ENCODE measurements at places on chromosomes 12 and 14.

DNA sequence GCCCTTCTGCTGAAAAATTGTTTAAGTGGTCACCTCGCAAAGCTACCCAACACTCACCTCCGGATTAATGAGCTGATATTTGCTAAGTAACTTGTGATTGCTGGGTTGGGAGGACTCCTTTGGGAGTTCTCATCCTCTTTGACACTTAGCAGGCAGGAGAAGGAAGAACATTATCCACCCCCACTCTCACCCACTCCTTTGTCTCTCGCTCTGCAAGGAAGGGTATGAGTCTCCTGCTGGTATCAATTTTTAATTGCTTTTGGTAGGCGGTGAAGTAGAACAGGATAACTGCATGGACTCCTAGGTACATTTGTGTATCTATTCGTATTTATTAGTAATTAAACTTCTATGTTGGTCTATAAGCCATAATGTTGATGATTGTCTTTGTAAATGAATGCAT lies 6.9 kb upstream of the ABHD12B start:
- DNase-seq: no peak

- DNase-seq: no peak
These were observed 21.1 kb downstream of the IRF2BPL start for GRCh38 chr14:77007183-77007974.

DNA sequence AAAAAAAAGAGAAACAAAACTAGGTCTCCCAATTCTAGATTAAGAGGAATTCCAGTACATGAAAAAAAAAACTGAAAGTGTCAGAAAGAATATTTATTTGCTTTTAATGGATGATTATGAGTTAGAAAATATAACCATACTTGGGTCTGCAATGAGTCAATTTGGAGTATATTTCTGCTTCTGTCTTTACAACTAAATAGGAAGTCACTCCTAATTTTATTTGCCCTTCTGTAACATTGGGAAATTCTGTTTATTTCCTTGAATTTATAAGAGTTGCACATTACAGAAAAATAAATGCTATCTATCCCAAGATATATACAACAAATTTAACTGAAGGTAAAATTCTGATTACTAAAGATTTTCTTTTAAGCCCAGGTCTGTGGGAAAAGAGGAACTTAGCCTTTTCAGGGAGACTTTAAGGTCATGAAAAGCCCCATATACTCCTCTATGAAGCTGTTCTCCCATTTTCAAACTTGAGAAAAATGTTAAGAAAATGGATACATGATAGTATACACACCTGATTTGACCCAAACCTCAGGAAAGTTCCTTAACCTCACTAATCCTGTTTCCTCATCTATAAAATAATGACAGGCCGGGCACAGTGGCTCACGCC lies 7.2 kb downstream of the SINHCAF start:
- no peak for DNase-seq

- no peak for DNase-seq
These were observed 5.7 kb upstream of the PLEK2 start for GRCh38 chr14:67417633-67418032.

DNA sequence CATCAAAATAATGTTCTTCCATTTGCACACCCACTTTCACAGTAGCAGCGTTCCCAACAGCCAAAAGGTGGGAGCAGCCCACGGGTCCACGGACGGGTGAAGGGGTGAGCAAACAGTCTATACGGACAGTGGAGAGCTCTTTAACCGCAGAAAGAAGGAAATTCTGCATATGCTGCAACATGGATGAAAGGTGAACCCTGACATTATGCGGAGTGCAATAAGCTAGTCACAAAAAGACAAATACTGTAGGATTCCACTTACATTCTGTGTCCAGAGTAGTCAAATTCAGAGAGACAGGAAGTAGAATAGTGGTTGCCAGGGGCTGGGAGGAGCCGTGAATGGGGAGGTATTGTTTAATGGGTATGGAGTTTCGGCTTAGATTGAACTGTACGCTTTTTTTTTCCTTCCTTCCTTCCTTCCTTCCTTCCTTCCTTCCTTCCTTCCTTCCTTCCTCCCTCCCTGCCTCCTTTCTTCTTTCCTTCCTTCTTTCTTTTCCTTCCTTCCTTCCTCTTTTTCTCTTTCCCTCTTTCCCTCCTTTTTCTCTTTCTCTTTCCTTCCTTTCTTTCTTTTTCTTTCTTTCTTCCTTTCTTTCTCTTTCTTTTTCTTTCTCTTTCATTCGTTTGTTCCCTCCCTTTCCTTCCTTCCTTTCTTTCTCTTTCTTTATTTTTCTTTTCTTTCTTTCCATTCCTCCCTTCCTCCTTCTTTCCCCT lies 15.8 kb upstream of the ANKRD9 start:
- peak; percentile 50 for DNase-seq

GRCh38 chr14:70398706-70399431 lies 18.0 kb downstream of the SYNJ2BP start:
- no peak for DNase-seq

GRCh38 chr14:76900682-76901081 lies 74.5 kb downstream of the LRRC74A start:
- no peak for DNase-seq

- DNase-seq: no peak
These were observed 7.9 kb upstream of the NFKBIA start for GRCh38 chr14:35412272-35413056.

DNA sequence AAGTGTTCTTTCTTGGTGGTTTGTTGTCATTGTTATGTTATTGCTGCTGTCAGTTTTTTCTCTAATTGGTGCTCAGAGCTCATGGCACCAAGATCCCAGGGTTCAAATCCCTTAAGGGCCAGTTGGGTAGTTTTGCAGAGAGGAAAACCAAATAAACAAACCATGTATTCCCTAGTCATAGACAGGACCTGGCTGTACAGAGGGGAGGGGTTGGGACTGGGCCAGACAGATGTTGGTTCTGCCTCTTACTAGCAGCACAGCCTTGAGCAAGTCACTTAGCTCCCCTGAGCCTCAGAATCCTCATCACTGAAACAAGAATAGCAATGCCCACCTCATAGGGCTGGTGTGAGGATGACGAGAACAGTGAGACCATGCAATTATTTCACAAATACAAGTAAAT lies 53.4 kb downstream of the LTBP2 start:
- DNase-seq: no peak

DNA sequence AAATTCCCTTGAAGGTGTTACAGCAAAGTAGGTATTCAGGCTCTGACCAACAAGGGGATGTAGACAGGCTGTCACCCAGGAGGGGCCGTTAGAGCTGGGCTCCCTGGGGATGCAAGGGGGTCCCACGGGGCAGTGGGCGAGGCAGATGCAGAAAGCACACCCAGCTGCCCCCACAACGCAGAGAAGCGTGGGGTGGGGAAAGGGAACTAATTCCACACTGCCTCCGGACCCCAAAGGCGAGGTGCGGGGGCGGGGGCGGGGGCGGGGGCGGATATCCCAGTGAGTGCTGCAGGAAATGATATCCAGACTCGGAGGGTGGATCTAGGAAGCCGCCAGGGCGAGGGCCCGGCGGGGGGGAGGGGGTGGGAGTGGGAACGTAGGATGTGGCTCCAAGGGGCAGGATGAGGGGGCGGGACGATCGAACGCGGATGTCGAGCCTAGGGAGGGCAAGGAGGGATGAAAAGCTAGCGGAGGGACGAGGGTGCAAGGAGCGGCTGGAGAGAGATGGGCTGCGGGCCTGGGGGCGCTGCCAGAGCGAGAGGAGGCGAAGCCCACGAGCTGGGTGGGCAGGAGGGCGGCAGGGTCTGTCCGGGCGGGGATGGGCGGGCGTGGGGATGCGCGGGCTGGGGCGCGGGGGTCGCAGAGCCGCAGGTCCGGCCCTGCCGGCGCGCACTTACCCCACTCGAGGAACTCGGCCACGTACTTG lies 874 bp downstream of the CDC42BPB start:
- DNase-seq: no peak

GRCh38 chr12:74319886-74320285 lies 217.7 kb upstream of the ATXN7L3B start:
- DNase-seq: no peak

DNA sequence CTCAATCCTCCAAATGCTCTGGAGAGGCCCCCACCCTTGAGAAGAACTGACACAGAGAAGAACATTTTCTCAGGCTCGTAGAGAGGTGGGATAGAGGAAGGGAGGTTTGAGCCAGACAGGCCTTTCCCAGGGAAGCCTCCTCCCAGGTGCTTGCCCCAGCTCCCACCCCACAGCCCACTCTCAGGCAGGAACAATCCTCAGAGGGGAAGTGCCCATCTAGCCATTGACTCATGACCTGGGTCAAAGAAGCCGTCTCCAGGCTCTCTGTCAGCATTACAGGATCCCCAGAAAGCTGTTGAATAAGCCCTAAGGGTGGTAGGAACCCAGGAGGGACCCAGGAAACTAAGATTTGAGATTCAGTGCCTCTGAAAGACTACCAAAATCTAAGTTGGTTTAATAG lies 3.8 kb downstream of the AQP6 start:
- DNase-seq: no peak

DNA sequence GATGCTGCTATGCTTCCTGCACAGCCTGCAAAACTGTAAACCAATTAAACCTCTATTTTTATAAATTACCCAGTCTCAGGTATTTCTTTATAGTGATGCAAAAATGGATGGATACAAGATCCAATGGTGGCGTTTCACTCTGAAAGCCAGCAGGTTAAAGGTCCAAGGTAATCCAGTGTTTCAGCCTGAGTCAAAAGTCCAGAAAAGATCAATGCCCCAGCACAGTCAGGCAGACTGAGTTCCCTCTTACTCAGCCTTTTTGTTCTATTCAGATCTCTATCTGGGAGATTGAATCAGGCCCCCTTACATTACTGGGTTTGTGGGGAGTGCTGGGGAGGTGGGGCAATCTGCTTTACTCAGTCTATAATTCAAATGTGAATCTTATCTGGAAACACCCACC lies 464.5 kb downstream of the GXYLT1 start:
- no peak for DNase-seq

GRCh38 chr12:44771485-44772021 lies 104.6 kb downstream of the NELL2 start:
- no peak for DNase-seq

DNA sequence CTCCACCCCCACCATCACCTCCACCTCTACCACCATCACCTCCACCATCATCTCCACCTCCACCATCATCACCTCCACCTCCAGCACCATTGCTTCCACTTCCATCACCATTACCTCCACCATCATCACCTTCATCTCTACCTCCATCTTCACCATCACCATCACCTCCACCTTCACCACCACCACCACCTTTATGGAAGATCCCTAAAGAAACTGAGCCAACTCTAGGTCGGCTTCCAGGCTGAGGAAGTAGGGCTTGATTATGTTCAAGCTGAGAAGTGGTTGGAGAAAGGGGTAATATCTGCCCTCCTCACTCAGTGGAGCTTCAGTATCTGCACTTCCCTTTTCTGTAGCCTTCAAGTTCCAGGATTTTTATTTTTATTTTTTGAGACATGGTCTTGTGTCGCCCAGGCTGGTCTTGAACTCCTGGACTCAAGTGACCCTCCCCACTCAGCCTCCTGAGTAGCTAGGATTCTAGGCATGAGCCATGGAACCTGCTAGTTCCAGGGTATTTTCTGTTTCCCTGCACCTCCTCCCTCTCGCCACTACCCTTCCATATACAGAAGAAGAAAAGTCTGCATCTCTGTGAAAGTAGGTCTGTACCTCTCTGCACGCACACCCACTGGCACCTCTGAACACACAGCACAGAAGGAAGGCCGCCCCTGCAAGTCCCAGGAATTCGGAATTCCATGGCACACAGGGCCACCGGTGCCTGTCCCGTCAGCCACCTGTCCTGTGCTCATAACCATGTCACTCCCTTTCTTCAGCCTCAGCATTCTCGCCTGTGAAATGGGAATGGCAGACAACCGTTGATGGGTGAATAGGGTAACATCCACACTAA lies 5.9 kb downstream of the ZBTB42 start:
- no peak for DNase-seq

GRCh38 chr14:93772263-93772662 lies 16.0 kb downstream of the PRIMA1 start:
- no peak for DNase-seq

DNA sequence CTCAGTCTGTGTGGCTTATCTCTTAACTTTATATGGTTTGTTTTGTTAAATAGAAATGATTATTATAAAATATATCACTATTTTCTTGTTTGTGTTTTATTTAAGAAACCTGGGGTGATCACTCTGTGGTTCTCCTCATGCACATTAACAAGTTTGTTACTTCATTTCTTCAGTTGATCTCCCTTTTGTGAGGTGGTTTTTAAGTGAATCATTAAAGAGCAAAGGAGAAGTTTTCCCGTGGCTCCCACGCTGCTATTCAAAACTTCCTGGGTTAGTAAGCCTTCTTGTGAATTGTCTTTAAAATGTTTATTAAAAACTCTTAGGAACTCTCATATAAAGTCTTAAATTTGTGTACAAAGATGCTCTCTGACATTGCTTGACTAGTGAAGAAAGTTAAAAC lies 11.8 kb downstream of the ADIPOR2 start:
- no peak for DNase-seq

DNA sequence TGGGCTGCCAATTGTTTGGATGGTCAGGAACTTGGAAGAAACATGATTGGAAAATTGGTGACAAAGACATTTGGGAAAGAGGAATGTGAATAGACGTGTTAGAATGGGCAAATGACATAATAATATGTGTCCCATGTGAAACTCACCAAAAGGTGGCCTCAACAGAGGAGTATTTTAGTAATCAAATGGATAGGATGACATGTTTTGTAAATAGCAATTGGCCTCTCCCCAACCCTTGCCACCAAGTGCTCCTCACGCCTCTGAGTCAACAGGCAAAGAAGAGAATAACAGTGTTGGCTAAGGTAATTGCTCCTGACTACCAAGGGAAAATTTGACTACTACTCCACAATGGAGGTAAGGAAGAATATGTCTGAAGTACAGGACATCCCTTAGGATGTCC lies 81.4 kb downstream of the ATXN7L3B start:
- no peak for DNase-seq

DNA sequence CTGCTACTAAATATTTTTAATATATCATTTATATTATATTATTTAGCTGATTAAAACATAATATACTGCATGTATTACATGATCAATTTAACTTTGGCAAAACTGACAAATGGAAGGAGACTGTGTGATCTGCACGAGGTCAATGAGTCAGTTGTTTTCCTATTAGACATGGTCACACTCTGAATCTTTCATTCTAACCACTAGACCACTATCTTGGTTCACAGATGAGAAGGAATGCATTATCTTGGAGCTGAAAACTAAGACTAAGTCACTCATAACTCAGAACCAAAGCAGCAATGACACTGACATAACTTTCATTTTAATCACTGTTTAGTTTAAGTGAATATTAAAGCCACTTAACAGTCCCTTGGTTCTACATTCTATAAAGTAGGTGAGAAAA lies 37.4 kb downstream of the GNPTAB start:
- DNase-seq: no peak

DNA sequence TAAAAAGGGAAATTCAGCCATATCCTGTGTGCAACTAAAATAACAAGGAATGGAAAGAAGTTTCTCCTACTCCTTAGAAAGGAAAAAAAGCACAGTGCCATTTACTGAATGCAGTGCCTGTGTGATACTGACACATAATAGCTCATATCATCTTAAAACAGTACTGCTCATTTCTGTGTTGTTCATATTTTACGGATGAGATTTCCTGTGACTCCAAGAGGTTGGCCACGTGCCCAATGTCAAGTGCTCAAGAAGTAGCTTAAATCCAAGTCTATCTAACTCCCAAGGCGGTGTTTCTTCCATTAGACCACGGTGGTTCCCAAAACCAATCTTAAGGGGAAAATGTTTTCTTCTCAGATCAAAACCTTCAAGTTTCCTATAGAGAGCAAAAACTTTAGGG lies 20.0 kb downstream of the MAP3K9 start:
- DNase-seq: no peak
